ENCODE measurements at places on chromosomes 7 and 10. TPM values are rescaled to one million over a fixed set of nuclear protein-coding genes. Genes with fewer than 3 reads are reported as not detected.

- H3K27me3 ChIP-seq: no peaks in the 10 kb centered on the region
- no peaks in the 10 kb centered on the region for H3K36me3 ChIP-seq
- DNase-seq: no peak
- no peak overlapping the region for H3K4me3 ChIP-seq
- H3K4me1 ChIP-seq: no peaks in the 10 kb centered on the region
Observed at GRCh38 chr7:33790746-33791145, 114.6 kb upstream of the BMPER start.

DNA sequence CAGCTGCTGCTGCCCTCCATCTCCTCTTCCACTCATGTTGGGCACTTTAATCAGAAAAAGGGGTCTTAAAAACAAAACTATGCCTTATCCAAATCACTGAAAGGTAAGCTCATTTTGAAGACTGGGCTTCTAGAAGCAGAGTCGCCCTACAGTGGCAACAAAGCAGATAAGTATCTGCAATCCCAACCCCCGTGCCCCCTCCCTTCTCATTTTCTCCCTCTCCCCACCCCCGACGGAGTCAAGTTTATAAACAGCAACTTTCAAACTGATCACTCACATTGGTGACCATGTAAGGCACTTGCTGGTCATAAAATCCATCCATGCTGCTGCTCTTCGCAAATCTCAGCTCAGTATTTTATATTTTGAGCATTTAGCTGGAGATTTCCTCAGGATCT, 738 bp downstream of the ETV1 start:
- H3K27ac ChIP-seq: no peak overlapping the region
- no peak for DNase-seq
- H3K4me3 ChIP-seq: no peak overlapping the region
- H3K36me3 ChIP-seq: no peaks in the 10 kb centered on the region
- no peaks in the 10 kb centered on the region for H3K4me1 ChIP-seq

The TIMM23B gene
- 17.3 TPM for total RNA-seq

DNA sequence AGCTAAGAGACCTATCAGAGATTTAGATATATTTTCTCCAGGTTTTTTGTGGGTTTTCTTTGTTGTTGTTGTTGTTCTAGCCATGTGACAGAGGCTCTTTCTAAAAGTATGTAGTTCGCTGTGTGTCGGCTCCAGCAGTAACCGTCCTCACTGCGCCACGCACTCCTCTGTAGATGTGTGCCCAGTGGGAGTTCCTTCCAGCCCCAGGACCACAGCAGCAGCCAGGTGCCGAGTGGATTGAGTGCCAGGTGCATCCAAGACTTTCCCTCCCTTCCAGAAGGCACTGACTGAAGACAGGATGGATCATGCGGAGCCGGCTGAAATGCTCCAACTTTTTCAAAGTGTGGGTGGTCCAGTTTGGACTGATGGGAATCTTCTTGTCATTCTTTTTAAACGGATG, 31.8 kb downstream of the WDR86 start:
- H3K27me3 ChIP-seq: peaks cover 10% of the 10 kb centered on the region
- DNase-seq: no peak
- H3K4me3 ChIP-seq: no peak overlapping the region
- no peak overlapping the region for H3K27ac ChIP-seq
